ENCODE measurements at places on chromosomes 4 and X. TPM values are rescaled to one million over a fixed set of nuclear protein-coding genes. Genes with fewer than 3 reads are reported as not detected.

- peaks cover 19% of the 10 kb centered on the region for H3K4me1 ChIP-seq
- peak overlapping the region; percentile 79 for H3K27ac ChIP-seq
- H3K4me3 ChIP-seq, result peak overlapping the region; percentile 93
- DNase-seq, result no peak
Observed at GRCh38 chrX:10617186-10617998, 3.0 kb downstream of the MID1 start.

The MAGEH1 gene
- total RNA-seq, result 15.4 TPM

GRCh38 chr4:77157859-77158486 is 966 bp downstream of the CCNG2 start:
- peak overlapping the region; percentile 84 for H3K4me3 ChIP-seq
- no peaks in the 10 kb centered on the region for H3K27me3 ChIP-seq
- H3K4me1 ChIP-seq, result peaks cover 6% of the 10 kb centered on the region
- peak overlapping the region; percentile 98 for H3K27ac ChIP-seq

DNA sequence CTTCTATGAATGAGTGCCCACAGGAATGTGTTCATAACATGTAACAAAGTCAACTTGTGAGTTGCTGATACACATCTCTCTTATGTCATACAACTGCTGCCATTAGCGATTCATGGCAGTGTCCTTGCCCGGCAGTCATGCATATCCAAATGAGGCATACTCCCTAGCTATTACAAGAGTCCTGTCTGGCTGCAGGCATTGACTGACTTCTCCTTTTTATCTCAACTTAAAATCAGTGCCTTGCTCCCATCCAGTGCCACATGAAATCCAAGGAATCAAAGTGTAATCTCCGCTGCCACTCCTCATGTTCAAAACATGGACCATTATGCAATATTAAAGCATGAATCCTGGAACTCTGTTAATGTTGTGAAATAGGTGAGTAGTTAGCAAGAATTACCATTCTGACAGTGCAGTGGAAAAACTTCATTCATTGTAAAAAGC is 348.9 kb upstream of the FTHL17 start:
- no peaks in the 10 kb centered on the region for H3K4me1 ChIP-seq
- peak; percentile 10 for DNase-seq
- no peak overlapping the region for H3K4me3 ChIP-seq
- no peaks in the 10 kb centered on the region for H3K27me3 ChIP-seq

DNA sequence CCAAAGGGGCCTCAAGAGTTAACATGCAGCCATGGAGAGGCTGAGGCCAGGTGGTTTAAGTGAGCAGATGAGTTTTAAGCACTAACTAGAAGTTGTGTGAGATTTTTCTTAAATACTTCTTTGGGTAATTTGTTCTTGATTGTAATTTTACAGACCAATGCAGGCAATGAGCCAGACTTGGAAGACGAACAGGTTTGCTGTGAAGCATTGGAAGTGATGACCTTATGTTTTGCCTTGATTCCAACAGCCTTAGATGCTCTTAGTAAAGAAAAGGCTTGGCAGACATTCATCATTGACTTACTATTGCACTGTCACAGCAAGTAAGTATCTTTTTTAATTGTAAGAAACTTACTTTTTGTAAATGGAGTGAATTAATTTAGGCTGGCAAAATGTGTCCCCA is 103.9 kb downstream of the USP9X start:
- H3K27me3 ChIP-seq, result no peaks in the 10 kb centered on the region
- H3K36me3 ChIP-seq, result peaks cover 14% of the 10 kb centered on the region

DNA sequence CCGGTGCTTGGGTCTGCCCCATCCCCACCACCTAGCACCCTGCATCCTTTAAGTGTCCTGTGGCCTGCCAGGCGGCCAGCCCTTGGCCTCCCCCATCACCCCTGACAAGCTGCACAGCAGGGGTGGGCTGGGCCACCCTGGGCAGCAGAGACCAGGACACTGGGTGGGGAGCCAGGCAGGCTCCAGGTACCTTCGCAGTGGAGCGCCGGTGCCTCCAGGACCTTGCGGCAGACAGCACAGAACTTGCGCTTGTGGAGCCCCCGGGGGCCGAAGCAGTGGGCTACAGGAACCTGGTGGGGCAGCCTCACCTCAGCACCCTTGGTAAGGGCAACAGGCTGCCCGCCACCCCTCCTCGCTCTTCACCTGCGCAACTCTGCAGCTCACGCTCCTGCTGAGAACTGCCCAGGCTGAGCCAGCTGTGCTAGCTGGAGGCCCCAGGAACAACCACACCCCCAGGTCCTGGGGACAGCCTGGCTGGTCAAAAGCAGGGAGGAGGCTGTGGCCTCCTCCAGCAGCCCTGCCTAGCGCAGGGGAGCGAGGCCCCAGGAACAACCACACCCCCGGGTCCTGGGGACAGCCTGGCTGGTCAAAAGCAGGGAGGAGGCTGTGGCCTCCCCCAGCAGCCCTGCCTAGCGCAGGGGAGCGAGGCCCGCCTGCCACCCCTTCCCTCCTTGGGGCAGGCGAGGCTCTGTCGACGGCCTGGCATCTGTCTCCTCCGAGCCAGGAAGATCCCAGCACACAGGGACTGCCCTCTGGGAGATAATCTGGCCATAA is 4.6 kb downstream of the DGKQ start:
- H3K27me3 ChIP-seq, result no peaks in the 10 kb centered on the region
- H3K27ac ChIP-seq, result no peak overlapping the region
- no peak overlapping the region for H3K4me3 ChIP-seq
- DNase-seq, result no peak

The CCSER1 gene
- 2.2 TPM for total RNA-seq

The SSX1 gene
- not detected for total RNA-seq

The MAPK10 gene
- total RNA-seq, result 4.6 TPM

All from astrocyte (in vitro differentiated cells and primary cell).